ENCODE measurements at places on chromosomes 4 and X. TPM values are rescaled to one million over a fixed set of nuclear protein-coding genes. Genes with fewer than 3 reads are reported as not detected.

DNA sequence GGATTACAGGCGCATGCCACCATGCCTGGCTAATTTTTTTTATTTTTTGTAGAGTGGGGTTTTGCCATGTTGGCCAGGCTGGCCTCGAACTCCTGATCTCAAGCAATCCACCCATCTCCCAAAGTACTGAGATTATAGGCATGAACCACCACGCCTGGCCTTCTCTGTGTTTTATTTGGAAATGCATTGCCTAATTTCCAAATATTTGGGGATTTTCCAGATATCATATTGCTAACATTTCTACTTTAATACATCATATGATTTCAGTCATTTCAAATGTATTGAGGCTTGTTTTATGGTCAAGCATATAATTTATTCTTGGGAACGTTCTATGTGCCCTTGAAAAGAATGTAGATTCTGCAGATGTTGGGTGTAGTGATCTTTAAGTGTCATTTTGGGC lies 38.8 kb downstream of the FGF2 start:
- DNase-seq: no peak

- DNase-seq: no peak
Measured at GRCh38 chr4:3741217-3742011, 24.8 kb upstream of the ADRA2C start.

- DNase-seq: no peak
Measured at GRCh38 chr4:66602622-66603021, 932.3 kb upstream of the EPHA5 start.

DNA sequence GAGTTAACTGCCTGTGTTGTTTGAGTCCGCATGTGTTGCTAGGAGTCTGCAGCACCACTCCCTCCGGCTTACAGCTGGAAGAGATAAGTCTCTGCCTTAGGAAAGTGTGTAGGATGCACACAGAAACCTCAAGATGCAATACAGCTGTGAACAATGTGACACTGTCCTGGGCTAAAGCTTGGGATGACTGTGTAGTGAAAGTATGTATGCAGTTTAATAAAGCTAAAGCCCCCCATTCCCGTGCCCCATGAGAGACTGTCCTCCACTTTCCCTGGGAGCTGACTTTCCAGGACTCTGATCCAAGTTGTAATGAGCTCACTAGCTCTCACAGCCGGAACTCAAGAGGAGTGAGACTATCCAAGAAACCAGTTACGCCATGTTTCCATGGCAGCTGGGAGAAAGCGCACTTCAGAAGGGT lies 156.6 kb upstream of the FTHL17 start:
- DNase-seq: no peak

- DNase-seq: no peak
Measured at GRCh38 chr4:1725521-1725920, 4.2 kb downstream of the TACC3 start.

DNA sequence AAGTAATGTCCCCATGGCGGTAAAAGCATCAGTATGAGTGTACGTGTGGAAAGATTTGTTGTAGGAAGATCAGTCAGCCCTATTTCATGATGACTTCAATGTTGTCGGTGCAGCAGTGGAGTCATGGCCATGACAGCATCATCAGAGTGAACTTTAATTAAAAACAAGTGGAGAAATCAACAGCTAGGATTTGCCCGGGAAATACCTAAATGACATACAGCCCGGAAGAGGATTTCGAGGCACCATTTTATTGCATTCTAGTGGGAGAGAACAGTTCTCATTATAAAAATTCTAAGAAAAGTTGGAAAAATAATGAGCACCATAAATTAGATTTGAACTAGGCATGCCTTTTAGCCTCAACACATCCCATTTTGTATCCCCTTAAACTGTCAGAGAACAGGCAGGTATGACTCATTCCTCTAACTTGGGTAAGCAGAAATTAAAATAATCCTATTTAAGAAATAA lies 170.1 kb downstream of the SHROOM3 start:
- DNase-seq: no peak

GRCh38 chrX:56618323-56618722 lies 54.9 kb downstream of the UBQLN2 start:
- no peak for DNase-seq

DNA sequence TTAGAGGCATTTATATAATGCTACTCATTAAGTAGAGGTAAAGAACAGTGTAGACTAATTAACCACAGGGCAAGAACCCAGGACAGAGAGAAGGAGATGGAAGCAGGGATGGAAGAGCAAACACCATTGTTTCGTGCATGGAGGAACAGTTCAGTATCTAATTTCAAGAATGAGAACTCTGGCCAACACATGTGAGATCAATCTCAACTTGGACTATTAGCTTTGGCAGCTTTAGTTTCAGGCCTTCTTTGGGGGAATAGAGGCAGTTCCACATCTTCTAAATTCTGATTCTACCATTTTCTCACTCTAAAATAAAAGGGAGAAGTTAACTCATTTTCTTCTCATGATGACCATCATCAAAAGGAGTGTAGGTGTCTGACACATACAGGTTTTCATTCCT lies 207.0 kb downstream of the LDB2 start:
- no peak for DNase-seq

GRCh38 chrX:41857670-41858069 lies 65.7 kb downstream of the CASK start:
- DNase-seq: no peak

- DNase-seq: no peak
Measured at GRCh38 chrX:102535958-102536357, 19.4 kb upstream of the TMSB15A start.

DNA sequence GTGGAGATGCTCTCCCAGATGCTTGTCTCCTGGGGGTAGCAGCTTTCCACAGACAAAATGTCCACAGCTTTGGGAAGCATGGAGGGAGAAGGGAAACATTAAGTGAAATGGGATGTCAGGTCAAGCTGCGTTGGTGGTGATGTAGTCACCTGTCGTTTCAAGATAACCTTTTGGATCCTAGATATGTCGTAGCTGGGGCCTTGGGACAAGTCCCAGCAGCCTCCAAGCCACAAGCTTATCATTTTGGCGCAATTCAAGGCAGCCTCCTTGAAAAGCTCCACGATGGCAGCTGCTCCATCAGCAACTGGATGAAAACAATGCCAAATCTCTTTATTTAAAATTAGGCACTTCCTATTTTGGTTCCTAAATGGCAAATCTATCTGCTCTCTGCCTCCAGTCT lies 52.0 kb downstream of the RTL9 start:
- no peak for DNase-seq

DNA sequence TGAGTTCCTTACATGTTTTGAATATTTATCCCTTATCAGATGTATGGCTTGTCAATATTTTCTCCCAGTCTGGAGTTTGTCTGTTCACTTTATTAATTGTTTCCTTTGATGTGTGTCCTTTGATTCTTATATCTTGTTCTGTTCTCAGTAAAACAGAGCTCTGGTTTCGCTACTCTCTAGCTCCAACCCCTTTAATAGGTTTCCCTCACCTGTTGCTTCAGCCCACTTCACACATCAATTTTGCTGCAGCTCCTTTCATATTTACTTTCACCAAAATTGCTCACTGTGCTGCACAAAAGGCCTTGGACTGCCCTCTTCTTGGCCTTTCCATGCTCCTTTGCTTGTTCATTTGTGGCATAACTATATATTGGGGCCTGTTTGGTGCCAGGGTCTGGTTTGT lies 85.1 kb downstream of the CFAP299 start:
- no peak for DNase-seq

SPANXD gene
- total RNA-seq: not detected

MSX1 gene
- 0.53 TPM for total RNA-seq

SCFD2 gene
- total RNA-seq: 11.5 TPM

ZXDA gene
- 3.8 TPM for total RNA-seq

OPRPN gene
- total RNA-seq: not detected

Data from colonic mucosa (tissue), 4 donors.